ENCODE measurements at places on chromosomes 11 and 22. TPM values are rescaled to one million over a fixed set of nuclear protein-coding genes. Genes with fewer than 3 reads are reported as not detected.
A peak's percentile ranks its signal among the peaks of the same experiment; 100 is the strongest.

KCNE3 gene
- polyA plus RNA-seq = 2.3 TPM

GRCh38 chr11:9380773-9381172 lies 3.7 kb upstream of the IPO7 start:
- DNase-seq = no peak

DNA sequence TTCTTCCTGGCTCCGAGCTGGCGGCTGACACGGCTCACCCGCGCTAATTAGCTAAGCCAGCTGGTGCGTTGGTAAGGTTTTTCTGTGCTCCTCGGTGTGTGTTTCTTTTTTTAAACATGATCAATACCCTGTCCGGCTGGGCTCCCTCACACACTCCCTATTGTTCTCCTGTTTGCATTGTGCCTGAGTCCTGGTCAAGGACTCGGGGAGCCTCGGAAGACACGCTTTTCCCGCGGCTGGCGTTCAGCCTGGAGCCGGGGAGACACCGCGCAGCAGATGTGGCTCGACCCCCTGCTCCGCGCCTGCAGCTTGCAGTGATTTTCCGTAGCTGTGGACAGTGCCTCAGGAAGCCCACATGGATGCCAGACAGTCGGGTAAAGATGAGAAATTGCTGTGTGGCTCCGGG lies 454.9 kb upstream of the CADM1 start:
- peak; percentile 16 for DNase-seq

- DNase-seq = no peak
Measured at GRCh38 chr11:22878039-22878438, 17.8 kb upstream of the CCDC179 start.

DNA sequence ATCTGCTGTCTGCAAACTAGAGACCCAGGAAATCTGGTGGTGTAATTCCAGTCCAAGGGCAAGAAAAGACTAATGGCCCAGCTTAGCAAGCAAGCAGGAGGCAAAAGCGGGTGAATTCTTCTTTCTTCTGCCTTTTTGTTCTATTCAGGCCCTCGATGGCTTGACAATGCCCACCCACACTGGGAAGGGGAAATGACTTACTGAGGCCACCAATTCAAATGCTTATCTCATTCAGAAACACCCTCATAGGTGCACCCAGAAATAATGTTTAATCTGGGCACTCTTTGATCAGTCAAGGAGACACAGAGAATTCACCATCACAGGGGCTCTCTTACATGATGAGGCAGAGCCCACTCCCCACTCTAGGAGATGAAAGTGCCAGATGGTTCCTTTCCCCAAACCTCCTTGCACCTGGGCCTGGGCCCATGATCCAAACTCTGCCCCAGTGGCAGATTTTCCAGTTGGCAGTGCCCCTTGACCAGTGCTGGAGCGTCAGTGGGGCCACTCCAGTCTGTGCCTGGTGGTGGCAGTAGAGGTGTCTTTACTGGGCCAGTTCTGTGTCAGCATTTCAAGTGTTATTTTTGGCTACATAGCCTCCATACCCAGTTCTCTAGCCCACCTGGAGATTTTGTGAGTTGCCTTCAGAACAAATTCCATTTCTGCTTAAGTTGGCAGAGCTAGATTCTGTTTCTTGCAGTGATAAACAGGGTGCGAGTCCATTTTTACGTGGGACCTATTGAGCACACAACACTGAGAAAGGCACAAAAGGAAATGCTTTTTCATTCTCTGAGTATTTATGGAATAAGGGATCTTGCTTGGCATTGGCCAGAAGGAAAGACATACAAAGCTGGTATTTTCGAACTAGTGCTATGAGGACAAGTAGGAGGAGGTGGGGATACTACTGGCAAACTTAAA lies 7.5 kb downstream of the ELMOD1 start:
- no peak for DNase-seq

DNA sequence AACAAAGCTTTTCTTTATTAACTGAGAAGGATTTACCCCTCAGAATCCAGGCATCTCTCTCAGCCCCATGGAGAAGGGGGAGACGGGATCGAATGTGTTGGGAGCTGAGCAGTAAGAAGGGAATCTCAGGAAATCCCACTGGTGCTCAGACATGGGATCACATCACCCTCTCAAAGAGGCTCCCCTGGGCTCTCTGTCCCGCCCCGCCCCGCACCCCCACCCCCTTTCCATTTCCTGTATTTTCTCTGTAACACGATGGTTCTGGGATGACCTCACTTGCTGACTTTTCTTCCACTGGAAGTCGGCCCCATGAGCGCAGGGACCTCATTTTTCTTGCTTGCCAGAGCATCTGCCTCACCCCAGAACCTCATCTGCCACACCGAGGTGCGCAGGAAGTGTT lies 100.0 kb downstream of the RPS6KA4 start:
- DNase-seq = no peak

DNA sequence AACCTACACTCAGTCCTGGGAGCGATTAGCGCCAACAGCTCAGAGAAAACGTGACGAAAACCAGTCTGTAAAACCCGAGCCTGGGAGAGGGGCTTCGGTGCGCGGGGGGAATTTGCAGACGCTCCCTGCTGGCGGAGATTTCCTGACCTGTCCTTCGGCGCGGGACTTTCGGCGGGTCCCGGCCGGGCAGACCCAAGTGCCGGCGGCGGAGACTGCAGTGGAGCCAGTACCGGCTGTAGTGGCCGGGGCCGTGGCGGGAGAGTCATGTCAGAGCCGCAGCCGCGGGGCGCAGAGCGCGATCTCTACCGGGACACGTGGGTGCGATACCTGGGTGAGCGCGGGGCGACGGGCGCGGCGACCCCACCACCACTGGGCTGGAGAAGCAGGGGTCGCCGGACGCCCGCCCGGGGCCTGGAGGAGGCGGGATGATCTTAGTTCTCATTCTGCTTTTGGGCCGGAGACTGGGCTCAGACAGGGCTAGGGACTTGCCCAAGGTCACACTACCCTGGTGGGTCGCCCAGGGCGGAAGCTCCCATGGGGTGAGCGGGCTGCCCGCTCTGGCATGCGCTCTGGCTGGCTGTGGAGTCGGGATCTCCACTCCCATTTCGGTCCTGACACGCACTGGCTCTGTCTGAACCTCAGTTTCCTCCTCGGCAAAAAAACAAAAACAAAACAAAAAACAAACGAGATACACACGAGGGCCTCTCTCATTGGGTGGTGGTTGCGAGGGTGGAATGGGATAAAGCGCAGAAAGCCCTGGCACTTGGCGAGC lies at the start of gene MTFP1:
Gene MTFP1, plus strand, starts transcription at position 153 of the 772 bp plus-strand sequence. Its CDS starts 112 bp downstream, at position 265.
- peak; percentile 66 for DNase-seq

DNA sequence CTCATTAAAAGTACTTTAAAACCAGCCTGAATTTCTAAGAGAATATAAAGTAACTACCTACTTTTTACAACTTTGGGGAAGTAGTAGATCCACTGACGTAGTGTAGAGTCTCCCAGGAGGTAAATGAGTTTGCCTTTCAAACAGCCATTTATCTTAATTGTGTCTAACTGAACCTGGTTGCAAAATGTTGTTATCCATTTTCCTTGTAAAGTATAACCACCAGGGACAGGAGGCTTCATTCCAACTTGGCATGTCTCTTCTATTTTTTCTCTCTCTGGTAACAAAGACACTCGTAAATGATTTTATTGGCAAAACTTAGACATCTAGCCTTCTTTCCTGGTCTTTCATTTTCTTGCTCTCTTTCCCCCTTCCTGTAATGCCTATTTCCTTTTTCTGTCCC lies 36.9 kb downstream of the NXPE1 start:
- DNase-seq = no peak

TMEM135 gene
- 29.8 TPM for polyA plus RNA-seq

RAB3IL1 gene
- polyA plus RNA-seq = 2.0 TPM

GRCh38 chr11:68840661-68841653 lies 759 bp downstream of the CPT1A start:
- DNase-seq = no peak

- DNase-seq = no peak
Measured at GRCh38 chr11:126391286-126391954, 35.9 kb downstream of the ST3GAL4 start.

UCP3 gene
- 0.10 TPM for polyA plus RNA-seq

- no peak for DNase-seq
Measured at GRCh38 chr11:87444993-87445392, 407.3 kb downstream of the TMEM135 start.

GRCh38 chr22:37263966-37264887 lies 18.1 kb upstream of the CYTH4 start:
- DNase-seq = no peak

OR4A16 gene
- not detected for polyA plus RNA-seq

- no peak for DNase-seq
Measured at GRCh38 chr22:16974298-16975084, 33.5 kb downstream of the GAB4 start.

OR52I2 gene
- not detected for polyA plus RNA-seq

GRCh38 chr11:32003335-32003734 lies 87.5 kb upstream of the RCN1 start:
- DNase-seq = no peak

DNHD1 gene
- 13.3 TPM for polyA plus RNA-seq

DNA sequence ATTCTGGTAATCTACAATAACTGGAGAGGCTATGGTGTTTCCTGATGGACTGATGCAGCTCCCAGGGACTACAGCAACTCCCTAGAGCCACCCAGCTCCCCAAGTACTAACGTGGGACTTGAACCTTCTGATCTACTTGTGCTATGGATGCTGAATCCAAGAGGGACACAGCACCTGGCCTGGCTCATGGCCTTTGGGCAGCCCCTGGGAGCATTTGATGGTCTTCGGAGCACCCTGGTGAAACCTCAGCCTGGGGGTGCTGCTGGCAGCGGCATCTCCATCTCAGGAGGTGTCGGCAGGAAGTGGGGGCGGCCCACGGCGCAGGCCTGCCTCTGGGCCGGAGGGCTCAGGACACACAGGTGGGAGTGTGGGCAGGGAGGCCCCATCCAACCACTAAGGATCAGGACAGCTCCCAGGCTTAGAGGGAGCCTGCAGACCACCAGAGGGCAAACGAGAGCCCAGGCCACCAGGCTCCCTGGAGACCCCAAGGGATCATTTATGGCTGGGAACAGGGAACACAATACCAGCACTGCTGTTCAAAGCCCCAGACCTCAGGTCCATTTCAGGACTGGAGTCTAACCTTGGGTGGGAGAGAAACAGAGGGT lies 8.7 kb downstream of the EHD1 start:
- peak; percentile 42 for DNase-seq

GRCh38 chr11:440065-441042 lies 1.5 kb downstream of the ANO9 start:
- DNase-seq = peak; percentile 32

DNA sequence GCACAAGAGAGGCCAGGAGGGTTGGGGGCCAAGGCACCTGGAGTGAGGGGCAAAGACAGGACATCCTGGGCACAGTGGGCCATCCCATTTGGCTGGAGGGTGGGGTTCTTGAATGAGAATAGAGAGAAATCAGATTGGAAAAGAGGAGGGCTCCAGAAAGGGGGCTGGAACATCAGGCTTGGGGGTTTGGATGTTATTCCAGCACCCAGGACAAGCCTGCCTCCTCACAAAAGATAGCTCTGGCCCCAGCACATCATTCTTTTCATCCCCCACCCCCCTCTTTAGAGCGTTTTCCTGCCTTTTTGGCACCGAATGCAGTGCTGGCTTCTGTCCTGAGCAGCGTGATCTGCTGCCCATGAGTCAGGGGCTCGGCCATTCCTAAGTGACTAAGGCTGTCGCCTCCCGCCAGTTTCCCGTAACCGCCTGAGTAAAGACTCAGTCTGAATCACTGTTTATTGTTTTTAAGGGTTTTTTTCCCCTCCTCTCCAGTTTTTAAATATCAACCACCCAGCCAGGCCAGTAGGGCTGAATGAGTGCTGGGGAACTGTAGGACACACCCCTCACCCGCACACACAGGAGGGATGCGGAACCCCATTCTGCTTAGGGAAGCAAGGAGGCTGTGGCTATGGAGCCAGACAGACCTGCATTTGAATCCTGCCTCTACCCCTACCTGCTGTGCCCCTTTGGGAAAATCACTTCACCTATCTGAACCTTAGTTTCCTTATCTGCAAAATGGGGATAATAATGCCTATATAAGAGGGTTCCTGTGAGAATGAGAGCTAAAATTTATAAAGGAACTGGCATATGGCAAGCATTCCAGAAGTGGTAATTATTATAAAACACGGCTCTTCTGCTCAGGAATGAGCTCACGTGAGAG lies 32.4 kb upstream of the NAV2 start:
- no peak for DNase-seq

DNA sequence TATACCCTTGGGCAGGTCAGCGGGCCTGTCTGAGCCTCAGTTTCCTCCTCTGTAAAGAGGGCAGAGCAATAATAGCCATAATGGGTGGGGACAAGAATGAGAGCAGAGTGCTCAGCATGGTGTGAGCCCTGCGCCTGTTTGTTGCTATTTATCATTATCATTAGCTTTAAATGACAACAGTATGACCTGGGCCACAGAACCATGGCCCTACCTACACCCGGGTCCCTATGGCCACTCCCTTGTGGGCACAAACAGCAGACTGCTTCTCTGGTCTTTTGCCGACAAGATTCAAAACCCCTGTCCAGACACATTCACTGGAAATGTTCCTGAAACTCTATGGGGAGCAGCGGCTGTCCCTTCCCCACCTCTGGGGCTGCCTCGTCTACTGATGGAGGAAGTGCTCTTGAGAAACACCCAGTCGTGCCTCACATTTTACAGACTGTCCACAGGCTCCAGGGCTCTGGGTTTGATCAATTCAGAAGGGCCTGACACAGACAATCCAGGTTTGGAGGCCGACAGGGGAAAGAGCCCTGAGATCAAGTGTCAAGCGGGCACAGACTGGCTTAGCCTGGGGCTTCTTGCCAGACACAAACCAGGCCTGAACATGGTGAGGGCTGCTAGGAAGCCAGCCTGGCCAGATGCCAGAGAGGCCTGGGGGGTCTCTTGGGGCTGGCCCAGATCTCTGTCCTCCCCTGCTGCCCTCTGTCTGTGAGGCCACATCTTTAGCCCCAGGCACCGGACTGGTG lies 112.5 kb upstream of the CD82 start:
- no peak for DNase-seq

TEX12 gene
- not detected for polyA plus RNA-seq

DNA sequence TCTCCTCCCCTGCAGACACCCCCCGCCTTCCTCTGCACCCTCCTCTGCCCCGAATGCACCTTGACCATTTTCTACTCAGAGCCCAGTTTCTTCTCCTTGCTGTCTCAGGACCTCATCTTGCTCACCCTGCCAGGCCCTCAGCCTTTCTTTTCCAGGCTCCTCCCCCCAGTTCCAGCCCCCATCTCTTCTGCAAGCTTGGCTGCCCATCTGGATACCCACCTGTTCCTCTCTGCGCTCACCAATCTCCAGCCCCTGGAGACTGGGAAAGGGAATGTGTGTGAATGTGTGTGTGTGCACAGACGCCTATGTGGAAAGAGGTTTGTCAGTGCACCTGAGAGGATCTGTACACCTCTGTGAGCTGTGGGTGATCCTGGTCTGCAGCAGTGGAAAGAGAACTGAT lies 36.4 kb downstream of the SLC22A12 start:
- DNase-seq = no peak

- no peak for DNase-seq
Measured at GRCh38 chr11:122983438-122984185, 2.0 kb upstream of the BSX start.

- no peak for DNase-seq
Measured at GRCh38 chr22:27853424-27853823, 51.9 kb upstream of the MN1 start.

GRCh38 chr11:75152090-75152489 lies 1.2 kb downstream of the SLCO2B1 start:
- DNase-seq = no peak

INSC gene
- polyA plus RNA-seq = 0.09 TPM

COPB1 gene
- 114 TPM for polyA plus RNA-seq

GRCh38 chr22:48797731-48798130 lies 1029.9 kb downstream of the BRD1 start:
- no peak for DNase-seq
